Activated CD4-positive, alpha-beta T cell treated with anti-CD3 and anti-CD28 coated beads for 36 hours (primary cell): ENCODE measurements at places on chromosomes 2 and 18. TPM values are rescaled to one million over a fixed set of nuclear protein-coding genes. Genes with fewer than 3 reads are reported as not detected.

MYL1 gene
- not detected for total RNA-seq

BOLL gene
- not detected for total RNA-seq

ZNF516 gene
- 6.8 TPM for total RNA-seq

AFF3 gene
- total RNA-seq, result 5.6 TPM

DOK6 gene
- not detected for total RNA-seq

HOXD10 gene
- not detected for total RNA-seq

MFF gene
- total RNA-seq, result 78.3 TPM

PRKAG3 gene
- total RNA-seq, result not detected

TSGA10 gene
- 6.4 TPM for total RNA-seq
